Stimulated activated CD8-positive, alpha-beta memory T cell treated with anti-CD3 and anti-CD28 coated beads, Interleukin-7, amount 100 ng/mL, for 1 hour (primary cell): ENCODE measurements at places on chromosomes 2 and 18.

DNA sequence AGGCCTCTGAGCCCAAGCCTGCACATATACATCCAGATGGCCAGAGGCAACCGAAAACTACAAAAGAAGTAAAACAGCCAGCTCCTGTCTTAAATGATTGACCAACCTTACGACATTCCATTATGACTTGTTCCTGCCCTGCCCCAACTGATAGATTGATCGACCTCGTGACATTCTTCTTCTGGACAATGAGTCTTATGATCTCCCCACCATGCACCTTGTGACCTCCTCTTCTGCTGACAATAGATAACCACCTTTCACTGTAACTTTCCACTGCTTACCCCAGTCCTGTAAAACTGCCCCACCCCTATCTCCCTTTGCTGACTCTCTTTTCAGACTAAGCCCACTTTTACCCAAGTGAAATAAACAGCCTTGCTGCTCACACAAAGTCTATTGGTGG lies 670.0 kb upstream of the PKDCC start:
- no peak for DNase-seq

GRCh38 chr2:1791685-1792435 lies 47.5 kb upstream of the PXDN start:
- no peak for DNase-seq

GRCh38 chr2:8058652-8059051 lies 623.2 kb upstream of the ID2 start:
- no peak for DNase-seq

- DNase-seq, result no peak
These were observed 191.6 kb downstream of the SEPTIN10 start for GRCh38 chr2:109422071-109422757.

DNA sequence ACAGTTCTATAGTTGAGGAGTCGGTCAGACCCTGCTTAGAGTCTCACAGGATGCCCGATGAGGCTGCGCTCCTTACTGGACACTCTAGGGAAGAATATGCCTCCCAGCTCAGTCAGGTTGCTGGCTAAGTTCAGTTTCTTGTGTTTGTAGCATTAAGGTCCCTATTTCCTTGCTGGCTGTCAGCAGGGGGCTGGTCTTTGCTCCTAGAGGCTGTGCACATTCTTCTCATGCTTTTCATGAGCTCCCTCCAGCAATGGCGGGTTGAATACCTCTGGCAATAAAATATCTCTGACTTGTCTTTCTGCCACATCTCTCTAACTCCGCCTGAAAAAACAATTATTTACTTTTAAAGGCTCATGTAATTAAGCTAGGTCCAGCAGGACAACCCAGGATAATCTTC lies 79.4 kb upstream of the DNAJC10 start:
- DNase-seq, result no peak

GRCh38 chr18:53941601-53942338 lies 282.7 kb downstream of the MBD2 start:
- DNase-seq, result no peak

DNA sequence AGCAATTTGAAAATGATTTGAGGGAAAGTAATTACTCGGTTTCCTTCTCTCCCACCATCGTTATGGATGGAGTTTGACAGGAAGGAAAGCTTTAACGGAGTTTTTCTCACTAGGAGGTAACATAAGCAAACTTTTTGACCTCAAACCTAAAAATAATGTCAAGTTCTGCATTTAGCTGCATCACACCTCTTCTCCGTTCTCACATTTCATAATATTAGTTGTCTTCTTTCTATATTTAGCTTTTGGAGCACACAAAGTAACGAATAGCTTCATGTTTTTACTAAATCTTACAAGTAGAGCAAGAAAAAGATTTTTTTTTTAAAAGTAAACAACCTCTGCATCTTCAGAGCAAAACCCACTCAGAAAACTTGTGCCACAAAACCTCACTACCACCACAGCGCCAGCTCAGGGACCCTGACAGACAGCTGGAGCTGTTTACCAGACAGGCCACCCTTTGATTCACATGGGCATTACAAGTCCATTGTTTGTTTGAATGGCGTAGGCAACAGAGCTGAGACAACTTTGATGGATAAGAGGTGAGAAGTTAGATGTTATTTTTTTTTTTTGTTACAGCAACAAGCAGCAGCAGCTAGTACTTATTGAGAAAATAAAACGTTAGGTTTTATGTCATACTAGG lies 21.9 kb upstream of the ICOS start:
- DNase-seq, result no peak

- DNase-seq, result no peak
These were observed 106.3 kb downstream of the GYPC start for GRCh38 chr2:126761981-126762878.

GRCh38 chr18:67001052-67001451 lies 397.2 kb upstream of the CDH19 start:
- no peak for DNase-seq

GRCh38 chr2:213189001-213189899 lies 37.8 kb upstream of the IKZF2 start:
- DNase-seq, result no peak

- DNase-seq, result no peak
These were observed 19.0 kb downstream of the AQP12B start for GRCh38 chr2:240663546-240664190.

DNA sequence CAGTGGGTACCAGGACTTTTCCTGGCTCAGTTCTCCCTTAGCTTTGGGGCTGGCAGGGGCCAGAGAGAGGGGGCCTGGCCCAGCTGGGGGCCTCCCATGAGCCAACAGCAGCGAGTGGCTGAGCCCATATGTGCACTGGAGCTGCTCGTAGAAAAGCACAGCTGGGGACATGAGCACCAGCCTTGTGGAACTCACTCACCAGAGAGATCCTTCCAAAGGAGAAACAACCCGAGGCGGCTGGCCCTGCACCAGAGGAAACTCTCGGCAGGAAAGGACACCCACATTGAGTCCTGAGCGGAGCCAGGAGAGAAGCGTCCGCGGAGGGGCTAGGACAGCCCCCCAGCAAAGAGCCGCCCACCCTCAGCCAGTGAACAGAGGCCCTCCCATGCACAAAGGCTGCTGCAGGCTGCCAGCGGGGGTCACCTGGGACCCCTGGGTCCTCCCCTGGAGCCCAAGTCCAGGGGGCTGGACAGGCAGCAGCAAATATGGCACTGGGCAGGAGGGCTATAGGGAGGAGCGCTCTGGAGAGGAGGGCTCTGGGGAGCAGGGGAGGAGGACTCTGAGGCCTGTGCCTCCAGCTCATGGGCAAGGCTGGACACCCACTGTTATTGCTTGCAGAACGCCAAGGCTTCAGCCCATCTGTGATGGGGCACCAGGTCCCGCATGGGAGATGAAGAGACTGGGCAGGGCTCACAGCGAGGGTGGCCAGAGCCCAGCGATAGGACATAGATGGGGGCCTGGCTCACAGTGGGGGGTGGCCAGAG lies 42.1 kb upstream of the SNED1 start:
- DNase-seq, result no peak

GRCh38 chr2:152247337-152247695 lies 71.8 kb upstream of the STAM2 start:
- DNase-seq, result no peak

DNA sequence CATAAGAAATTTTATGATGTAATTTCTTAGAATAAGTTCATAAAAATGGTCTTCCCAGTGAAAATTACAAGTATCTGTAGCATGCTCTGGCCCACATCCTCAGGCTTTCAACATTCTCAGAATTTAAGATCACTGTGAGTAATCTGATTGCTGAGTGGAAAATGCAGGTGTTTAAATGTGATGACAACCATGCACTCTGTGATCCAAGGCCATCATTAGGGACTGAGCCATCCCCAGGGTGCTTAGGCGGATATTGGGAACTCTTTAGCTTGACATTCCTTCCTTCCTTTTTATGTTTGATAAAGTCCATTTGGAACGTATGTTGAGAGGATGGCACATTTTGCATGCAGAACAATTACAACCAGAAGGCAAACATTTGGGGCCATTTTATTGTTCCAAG lies 95.5 kb downstream of the ARL4C start:
- DNase-seq, result no peak

DNA sequence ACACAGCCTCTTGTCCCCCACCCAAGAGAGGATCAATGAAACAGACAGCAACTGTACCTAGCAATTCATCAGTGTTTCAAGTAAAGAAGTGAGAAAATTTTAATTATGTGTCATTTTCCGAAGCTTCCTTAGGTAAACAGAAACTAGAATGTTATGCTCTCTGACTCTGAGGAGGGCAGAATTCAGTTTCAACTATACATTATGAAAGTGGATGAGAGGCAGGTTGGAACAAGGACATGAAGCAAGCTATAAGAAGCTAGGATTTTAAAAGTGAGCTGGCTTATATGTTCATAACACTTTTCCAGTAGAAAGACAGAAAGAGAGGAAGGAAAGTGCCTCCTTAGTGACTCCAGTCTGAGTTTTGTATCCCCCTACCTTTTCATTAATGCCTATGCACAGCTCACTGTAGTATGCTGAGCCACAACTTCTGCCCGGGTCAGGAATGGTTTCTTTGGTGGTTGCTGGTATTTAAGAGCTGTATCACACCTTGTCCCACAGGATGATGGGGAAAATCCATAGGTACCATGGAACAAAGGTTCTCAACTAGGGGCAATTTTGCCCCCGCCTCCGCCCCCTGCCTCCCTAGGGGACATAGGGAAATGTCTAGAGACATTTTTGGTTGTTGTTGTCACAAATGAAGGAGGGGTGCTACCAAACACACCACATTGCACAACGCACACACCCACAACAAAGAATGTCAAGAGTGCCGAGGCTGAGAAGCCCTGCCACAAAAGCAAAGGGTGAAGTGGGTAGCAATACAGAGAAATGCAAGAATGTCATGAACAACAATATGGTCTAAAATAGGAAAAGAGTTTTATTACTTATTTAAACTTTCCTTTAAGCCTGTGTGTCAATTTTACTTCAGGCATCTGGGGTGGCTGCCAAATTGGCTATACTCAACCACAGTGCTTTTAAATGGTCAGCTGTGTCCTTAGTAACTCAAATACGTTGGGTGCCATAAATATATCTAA lies 161.0 kb upstream of the ZFP36L2 start:
- no peak for DNase-seq

GRCh38 chr2:103847276-103847675 lies 1006.6 kb upstream of the POU3F3 start:
- DNase-seq, result no peak

GRCh38 chr2:231384109-231384435 lies 11.4 kb upstream of the B3GNT7 start:
- DNase-seq, result no peak
